Fibroblast of skin of scalp (primary cell): ENCODE measurements at places on chromosomes 2 and 18.

- no peak for DNase-seq
These were observed 3.1 kb downstream of the RPRD1A start for GRCh38 chr18:36064027-36064808.

GRCh38 chr18:5678779-5679406 lies 135.1 kb upstream of the EPB41L3 start:
- no peak for DNase-seq

DNA sequence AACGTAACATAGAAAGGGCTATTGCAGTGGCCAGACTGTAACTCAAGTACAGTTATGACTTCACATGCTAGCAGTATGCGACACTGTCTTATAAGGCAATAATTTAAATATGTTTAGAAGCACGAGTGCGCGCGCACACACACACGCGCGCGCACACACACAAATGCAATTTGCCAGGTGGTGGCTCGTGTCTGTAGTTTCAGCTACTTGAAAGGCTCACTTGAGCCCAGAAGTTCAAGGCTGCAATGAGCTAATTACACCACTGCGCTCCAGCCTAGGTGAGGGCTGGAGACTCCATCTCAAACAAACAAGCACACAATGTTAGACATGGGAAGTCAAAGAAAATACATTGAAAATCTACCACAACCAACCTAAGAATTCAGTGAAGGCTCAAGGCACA lies 103.7 kb downstream of the USP34 start:
- DNase-seq = no peak

DNA sequence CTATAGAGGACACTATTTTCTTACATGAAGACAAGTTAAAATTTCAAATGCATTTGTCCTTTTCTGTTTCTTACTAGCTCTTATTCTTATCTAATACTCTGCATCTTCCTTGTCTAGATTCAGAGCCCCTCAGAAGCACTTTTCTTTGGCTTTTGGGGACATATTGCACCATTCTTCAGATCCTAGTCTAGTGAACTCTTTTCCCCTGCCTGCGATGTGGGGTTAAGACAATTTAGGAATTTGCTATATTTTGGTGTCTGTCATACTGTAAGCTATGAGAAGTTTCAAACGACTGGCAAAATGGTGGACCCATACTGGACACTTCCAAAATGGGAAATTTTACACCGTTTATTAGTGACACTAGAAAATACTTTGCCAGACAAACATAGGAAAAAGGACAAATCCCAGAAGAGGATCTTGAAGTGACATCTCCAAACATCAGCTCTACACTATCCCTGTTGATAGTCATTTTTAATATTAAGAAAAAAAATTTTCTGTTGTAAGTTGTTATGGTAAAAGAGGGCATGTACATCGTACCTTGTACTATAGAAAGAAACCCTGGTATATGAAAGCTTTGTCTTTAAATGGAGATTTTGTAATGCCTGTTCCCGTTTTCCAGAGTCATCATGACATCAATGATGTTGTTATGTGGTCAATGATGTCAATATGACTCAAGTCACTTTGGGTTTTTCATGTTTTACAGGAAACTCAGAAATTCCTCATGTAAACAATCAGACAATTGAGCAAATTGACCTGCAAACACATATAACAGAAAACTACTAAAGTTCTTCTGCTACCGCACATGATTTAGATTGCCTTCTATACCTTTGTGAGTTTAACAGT lies 4.4 kb upstream of the KYNU start:
- DNase-seq = peak; percentile 56

DNA sequence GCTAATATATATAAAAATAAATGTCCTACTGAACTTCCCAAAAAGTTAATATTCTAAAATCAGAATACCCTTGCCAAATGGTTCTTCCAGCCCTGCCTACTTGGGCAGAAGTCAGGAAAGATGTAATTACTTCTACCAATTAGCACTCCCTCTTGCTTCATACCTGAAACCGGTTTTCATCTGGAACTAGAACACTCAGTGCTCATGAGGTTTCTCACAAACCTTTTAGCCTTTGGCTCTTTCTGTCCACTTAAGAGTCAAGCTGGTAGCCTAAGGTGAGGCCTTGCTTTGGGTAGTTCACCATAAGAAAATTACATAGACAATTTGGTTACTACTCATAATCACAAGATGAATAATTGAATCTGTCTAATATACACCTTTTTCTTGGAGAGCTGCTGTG lies 4.1 kb downstream of the DSG3 start:
- no peak for DNase-seq

GRCh38 chr2:108459441-108459840 lies 10.4 kb downstream of the GCC2 start:
- no peak for DNase-seq

- DNase-seq = no peak
These were observed 39.8 kb downstream of the PIAS2 start for GRCh38 chr18:46877329-46877987.

GRCh38 chr2:207473049-207473930 lies 56.5 kb upstream of the CREB1 start:
- peak; percentile 88 for DNase-seq

- DNase-seq = no peak
These were observed 362.8 kb downstream of the DPP10 start for GRCh38 chr2:114805195-114805594.

DNA sequence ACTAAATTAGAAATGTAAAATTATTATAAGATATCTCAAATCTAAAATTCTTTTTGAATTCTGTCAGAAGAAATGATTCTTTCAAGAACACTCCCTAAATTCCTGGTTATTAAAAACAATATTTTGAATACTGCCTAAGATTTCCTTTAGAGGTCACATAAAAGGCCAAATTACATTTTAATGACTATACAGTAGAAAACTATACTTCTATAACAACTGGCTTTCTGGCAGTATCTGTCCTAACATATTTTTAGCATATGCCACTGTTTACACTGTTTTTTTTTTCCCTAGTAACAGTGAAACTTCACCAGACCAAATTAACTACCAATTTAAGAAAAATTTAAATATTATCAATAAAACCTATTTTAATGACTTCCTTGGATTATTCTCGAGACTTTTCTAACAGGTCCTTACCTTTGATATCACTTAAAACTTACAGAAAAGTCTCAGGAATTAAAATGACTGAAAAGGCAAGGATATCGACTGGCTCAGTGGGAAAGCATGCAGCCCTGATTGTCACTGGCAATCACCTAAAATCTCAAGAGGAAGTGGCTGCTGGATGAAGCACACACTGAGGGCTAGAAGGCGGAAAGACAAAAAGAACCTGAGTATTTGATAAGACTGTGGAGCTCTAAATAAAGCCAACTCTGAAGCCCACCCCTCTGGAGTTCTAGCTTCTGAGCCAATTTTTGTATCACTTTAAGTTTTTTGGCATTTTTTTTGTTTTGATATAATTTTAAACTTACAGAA lies 59.6 kb downstream of the SPIRE1 start:
- DNase-seq = peak; percentile 64

DNA sequence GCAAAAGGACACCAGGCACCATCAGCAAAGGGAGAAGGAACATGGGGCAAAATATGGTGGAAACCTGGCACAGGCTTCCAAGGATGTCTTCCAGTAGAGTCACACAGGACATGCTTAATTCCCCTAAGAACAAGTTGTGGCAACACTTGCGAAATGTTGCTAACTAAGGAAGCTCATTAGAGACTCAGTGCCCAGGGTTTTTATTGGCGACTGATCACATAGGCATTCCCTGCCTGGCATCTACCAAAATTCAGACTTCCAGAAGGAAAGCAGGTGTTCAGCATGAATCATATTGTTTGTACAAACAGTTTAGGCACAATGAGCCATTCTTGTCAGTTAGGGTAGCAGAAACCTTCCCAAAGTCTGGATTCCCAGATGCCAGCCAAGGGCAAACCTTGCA lies 25.7 kb downstream of the SLC4A1AP start:
- DNase-seq = no peak

DNA sequence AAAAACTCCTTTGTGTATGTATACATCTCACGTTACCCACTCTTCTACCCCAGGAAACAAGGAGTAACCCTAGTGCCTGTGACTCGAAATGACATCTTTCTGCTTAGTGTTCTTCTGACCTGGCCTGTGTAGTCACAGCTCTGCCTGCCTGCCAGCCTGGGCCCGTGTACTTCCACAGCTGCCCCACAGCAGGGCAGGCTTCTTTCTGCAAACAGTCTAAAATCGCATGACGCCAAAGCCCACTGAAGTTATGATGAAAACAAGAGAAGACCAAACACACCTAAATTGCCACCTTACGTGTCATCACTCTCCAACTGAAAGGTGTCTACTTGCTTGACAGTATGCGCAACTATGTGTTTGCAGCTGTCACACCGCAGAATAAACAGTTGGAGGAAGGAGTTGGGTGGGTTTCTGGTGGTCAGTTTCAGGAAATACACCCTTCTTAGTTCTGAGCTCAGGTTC lies 1.5 kb downstream of the GAREM1 start:
- peak; percentile 13 for DNase-seq

GRCh38 chr18:63366213-63367052 lies 573 bp downstream of the KDSR start:
- peak; percentile 70 for DNase-seq

DNA sequence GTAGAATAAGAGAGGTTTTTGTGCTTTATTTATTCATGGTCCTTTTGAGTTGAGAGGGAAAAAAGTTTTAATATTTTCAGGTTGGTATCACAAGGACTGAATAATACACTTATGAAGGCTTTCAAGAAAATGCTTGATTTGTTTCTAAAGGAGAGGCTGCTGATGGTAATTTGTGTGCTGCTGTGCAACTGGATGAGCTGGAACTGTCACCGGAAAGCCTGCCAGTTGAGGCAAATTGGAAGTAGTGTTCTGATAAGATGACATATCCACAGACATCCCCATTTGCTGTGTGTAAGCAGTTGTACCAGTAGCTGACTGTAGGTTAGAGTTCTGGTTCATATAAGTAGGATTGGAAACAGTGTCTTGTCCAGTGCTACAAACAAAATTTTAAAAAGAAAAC lies 21.6 kb upstream of the CACNB4 start:
- DNase-seq = no peak

DNA sequence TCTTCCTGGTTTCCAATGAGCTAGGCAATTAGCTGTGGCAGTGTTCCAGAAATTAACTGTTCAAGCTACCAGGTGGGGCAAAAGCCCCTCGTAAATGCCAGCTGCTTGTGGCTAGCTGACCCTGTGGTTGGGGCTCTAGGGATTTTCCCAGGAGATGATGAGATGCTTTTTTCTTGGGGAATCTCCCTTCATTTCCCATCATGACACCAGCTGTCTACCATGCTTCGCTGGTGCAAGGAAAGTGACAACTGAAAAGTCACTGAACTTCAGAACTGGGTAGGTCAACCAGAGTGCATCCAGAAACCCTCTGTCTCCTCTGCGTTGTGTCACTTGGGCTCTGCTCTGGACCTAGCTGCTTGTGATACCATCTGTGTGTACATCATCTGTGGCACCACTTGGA lies 386.5 kb upstream of the DCC start:
- no peak for DNase-seq

- peak; percentile 12 for DNase-seq
These were observed 69.9 kb downstream of the TMEM247 start for GRCh38 chr2:46549166-46549844.

GRCh38 chr18:56286775-56287325 lies 351.5 kb downstream of the TXNL1 start:
- DNase-seq = peak; percentile 89

GRCh38 chr2:49931241-49931640 lies 776.9 kb upstream of the FSHR start:
- DNase-seq = no peak

DNA sequence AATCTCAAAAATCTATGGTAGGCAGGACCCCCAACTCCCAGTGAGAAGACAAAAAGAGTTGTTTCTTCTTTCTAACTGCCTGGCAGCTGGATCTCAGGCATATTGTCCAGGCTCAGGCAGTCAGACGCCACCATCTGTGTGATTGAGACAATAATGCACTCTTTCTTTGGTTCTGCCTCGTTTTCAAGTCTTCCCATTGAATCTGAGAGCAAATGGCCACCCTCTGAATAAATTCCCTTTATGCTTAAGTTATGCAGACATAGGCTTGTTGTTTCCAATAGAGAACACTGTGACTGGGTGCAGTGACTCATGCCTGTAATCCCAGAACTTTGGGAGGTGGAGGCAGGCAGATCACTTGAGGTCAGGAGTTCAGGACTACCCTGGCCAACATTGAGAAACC lies 15.3 kb upstream of the CD207 start:
- DNase-seq = no peak

- DNase-seq = peak; percentile 24
These were observed 157.8 kb downstream of the CYRIA start for GRCh38 chr2:16507655-16508489.

DNA sequence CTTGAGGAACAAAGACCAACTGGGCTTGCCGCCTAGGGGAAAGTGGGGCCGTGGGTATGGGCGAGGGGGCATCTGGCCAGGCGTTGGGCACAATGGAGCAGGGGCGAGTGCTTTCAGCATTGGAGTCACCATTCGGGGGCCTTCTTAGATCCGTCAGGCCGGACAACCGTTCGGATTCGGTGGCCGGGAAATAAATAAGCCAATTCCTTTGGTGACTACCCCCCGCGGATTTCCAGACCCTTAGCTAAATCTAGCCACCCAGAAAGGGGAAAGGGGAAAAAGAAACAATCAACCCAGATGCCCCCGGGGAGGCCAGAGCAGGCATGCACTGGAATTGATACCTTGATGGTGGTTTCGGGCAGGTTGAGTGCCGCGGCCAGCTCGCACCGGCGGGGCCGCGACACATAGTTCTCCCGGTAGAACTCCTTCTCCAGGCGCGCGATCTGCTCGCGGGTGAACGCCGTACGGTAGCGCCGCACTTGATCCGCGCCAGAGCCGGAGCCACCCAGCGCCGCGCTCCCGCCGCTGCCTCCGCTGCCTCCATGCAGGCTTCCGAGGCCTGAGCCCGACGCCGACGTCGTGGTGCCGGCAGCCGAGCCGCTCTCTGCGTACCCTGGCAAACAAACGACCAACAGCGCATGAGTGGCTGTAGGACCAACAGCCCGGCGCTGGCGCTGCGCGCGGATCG lies 1.8 kb downstream of the EVX2 start:
- DNase-seq = no peak

DNA sequence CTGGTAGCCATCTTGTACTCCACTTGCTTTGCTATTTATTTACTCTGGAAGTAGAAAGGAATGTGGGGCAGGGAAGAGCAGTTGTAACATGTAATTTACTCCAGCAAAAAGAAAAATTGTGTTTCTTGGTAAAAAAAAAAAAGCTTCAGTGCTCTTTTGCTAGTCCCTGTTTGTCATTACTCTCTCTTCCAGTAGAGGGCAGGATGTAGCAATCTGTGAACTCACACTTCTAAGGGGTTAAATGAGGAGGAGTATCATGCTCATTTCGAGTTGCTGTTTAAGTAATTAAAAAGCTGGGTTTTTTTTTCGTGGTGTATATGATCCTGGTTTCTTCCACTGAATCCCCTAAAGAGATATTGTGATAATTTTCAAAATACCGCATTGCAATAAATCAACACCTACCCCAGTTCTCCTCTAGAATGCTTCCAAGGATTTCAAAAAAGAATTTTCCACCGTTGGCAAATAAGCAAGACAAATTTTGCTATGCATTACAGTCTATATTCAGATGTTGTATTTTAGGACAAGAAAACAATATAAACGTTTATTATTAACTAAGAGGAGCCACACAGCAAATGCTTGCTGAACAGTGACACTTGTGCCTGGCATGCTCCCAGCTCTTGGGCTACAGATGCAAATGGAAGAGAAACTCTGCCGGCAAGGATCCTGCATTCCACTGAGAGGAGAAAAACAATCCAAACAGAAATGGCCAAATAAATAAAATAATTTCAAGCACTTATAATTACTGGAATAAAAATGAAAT lies 261.6 kb downstream of the ASXL3 start:
- DNase-seq = peak; percentile 74
